ENCODE measurements at places on chromosomes 3 and 15.
A peak's percentile ranks its signal among the peaks of the same experiment; 100 is the strongest.

DNA sequence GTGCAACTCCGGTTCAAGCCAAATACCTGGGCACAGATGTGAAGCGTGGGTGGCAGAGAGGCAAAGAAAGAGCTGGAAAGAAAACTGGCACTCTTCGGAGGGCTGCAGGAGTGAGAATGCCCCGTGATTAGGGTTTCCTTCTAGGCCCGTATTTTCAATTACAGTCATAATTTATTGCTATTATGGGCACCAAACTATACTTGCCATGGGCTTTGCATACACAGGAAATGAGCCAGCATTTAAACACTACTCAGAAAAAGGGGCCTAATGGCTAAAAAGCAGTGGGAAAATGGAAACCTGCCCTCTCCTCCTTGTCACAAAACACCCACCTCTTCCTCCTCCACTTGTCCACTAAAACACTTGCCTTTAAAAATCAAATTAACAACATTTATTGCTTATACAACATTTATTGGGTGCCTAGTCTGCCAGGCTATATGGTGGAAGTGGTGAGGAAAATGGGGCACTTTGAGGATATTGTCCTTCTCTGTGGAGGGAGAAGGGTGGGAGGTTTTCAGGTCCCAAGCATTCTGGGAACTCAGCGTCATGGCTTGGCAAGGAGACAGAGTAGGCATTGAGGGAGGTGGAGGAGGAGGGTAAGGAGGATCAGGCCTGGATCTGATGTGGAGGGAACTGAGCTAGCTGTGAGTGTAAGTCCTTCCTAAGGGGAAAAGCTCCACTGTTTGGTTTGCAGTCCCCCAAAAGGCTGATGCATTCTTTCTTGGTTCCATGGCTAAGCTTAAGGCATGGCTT, 160.9 kb downstream of the SLCO3A1 start:
- no peak for DNase-seq

- DNase-seq, result no peak
Observed at GRCh38 chr15:69576948-69577351, 124.3 kb downstream of the RPLP1 start.

- no peak for DNase-seq
Observed at GRCh38 chr3:150038830-150039229, 68.1 kb upstream of the PFN2 start.

- DNase-seq, result no peak
Observed at GRCh38 chr15:29815000-29815710, 7.1 kb downstream of the TJP1 start.

- DNase-seq, result no peak
Observed at GRCh38 chr15:79130535-79131130, 40.1 kb upstream of the RASGRF1 start.

- DNase-seq, result no peak
Observed at GRCh38 chr3:72798552-72799195, 49.6 kb downstream of the SHQ1 start.

DNA sequence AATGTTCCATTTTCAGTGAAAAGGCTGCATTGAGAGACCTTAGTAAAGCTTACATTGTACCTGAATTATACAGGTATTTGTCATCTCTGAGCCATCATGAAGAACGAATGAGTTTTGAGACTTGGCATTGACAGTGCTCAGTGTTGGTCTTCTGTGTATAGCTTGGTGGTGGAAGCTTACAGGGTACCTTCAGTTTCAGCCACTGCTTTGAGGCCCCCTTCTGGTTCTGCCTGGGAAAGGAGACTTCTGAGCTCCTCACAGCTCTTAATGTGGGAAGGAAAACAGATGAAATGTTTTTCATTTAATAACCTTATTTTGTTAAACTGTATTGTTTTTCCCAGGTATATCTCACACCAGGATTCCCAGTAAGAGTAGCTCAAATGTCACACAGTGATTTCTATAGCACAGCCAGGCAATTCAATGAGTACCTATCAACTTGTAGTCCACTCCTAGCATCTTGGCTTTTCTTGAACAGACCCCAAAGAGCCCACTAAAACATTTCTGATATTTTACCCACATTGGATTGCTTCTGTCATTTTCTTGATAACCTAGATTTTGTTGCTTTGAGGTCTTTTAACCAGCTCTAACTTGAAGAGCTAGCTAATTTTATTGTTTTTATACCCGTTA, 5.6 kb downstream of the SERPINI1 start:
- peak; percentile 15 for DNase-seq
